ENCODE measurements at places on chromosomes 4 and X.

- DNase-seq: no peak
Observed at GRCh38 chr4:616091-616490, 9.3 kb upstream of the PDE6B start.

DNA sequence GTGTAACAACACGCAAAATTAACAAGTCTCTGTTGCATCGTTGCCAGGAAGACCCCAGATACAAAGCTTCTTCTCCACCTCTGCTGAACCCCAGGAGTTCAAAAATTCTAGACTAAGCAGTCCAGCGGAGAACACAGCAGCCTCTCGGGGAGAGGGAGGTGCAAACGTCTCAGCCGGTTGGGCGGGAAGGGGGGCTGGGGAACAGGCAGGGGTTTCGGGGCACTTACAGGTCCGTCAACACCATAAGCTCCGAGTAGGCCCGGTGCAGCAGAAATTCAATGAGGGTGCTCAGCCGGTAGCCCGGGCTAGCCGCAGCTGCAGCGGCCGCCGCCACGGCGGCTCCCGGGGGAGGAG, 394 bp downstream of the MED14 start:
- DNase-seq: no peak

GRCh38 chrX:1945879-1946278, 331.0 kb downstream of the ASMT start:
- no peak for DNase-seq

GRCh38 chr4:56305390-56305789, 81.9 kb downstream of the AASDH start:
- DNase-seq: no peak
